Adipocyte (in vitro differentiated cells): ENCODE measurements at places on chromosomes 4 and X.

DNA sequence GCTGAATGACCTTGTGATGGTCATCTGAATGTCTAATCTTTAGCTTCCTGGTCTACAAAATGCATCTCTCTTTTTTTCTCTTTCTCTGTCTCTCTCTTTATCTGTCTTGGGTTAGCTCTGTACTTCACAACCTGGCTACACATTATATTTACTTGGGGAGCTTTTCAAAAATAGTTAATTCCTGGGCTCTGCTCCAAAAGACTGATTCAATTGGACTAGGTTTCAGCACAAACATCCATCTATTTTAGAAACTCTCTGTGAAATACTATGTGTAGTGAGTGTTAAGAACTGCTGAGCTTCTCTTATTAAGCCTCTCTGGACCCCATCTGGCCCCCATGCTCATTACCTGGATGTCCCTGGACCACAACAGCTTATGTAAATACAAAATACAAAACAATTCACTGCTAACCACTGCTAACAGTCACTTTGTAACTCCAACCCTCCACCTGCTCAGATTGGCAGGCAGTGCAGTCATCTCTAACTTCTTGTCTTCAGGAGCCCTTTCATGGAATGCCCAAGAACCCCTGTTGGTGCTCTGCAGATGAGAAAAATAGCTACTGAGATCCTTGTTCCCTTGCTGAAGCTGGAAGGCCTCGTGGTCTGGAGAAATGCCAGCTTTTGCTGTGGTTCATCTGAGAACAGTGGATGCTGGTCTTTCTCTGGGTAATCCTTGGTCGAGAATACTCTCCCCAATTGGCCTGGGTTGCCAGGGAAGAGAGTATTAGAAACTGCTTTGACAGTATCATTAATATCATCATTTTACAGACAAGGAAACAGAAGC, 14.8 kb upstream of the BOD1L1 start:
- peak; percentile 23 for DNase-seq

GRCh38 chr4:86264241-86264640, 95.6 kb downstream of the MAPK10 start:
- no peak for DNase-seq

DNA sequence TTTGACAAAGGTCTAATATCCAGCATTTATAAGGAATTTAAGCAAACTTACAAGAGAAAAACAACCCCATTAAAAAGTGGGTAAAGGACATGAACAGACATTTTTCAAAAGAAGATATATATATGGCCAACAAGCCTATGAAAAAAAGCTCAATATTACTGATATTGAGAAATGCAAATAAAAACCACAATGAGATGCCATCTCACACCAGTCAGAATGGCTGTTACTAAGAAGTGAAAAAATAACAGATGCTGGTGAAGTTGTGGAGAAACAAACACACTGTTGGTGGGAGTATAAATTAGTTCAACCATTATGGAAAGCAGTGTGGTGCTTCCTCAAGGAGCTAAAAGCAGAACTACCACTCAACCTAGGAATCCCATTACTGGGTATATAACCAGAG, 91.6 kb upstream of the EFHC2 start:
- no peak for DNase-seq

GRCh38 chrX:11287505-11287904, 5.7 kb upstream of the AMELX start:
- DNase-seq, result peak; percentile 50

- peak; percentile 23 for DNase-seq
These were observed 632 bp downstream of the CCSER1 start for GRCh38 chr4:90127706-90128345.

- DNase-seq, result peak; percentile 71
These were observed 124.2 kb downstream of the NFKB1 start for GRCh38 chr4:102625232-102625930.

DNA sequence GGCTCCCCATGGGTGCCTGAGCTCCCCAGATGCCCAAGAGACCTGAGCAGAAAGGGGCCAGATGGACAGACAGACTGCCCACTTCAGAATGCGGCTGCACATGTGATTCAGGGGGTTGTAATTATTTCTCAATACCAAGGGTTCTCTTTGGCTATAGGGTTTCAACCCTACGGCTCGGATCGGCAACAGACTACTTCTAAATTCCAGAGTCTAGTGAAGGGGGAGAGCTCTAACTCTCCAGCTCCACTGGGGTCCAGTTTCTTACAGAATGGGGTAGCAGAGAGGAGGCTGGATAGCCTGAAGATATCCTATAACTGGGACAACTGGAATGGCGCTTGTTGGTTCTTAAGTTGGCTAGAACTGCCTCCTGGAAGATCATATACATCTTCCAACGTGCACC, 136.3 kb downstream of the MGST2 start:
- DNase-seq, result no peak

- DNase-seq, result peak; percentile 82
These were observed 165.9 kb downstream of the IL15 start for GRCh38 chr4:141802333-141802732.

GRCh38 chr4:16197876-16198665, 28.2 kb downstream of the TAPT1 start:
- no peak for DNase-seq

DNA sequence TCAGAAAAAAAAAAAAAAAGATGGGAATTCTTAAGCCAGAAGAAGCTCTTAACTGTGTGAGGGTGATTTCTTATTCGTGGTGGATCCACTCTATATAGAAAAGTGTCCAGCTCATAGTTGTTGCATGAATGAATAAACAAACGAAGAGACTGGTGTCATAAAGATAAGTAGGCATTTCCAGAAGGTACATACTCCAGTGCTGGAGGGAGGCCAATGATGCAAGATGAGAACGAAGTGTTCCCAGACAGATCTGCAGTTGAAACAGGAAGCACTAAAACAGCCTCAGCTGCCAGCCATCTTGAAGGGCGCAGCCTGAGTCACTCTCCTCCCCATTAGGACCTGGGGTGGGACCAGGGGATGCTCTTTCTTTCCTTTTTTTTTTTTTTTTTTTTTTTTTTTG, 47.4 kb upstream of the HOPX start:
- DNase-seq, result peak; percentile 87

DNA sequence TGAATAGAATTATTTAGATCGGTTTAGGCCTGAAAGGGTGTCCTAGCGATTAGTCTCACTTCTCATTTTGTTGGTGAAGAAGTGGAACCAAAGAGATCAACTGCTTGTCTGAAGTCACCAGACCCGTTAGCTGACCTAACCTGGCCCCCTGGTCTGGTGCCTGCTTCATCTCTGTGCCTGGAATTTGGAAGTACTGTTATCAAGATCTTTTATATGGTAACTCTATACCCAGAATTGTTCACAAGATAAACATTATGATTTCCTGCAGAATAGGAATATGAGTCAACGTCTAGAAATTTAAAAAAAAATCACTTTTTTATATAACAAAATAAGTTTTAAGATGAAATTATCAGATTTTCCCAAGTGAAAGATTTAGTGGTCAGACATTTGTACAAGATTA, 37.2 kb downstream of the LRP2BP start:
- peak; percentile 79 for DNase-seq

- peak; percentile 2 for DNase-seq
These were observed 896.1 kb upstream of the LCORL start for GRCh38 chr4:18917689-18918088.

- DNase-seq, result no peak
These were observed 54.0 kb upstream of the C4orf54 start for GRCh38 chr4:99711657-99712056.
